Stimulated activated CD4-positive, alpha-beta T cell treated with anti-CD3 and anti-CD28 coated beads, Interleukin-2, amount 100 ng/mL, for 4 hours (primary cell): ENCODE measurements at places on chromosomes 2 and 18.

- DNase-seq: no peak
Observed at GRCh38 chr2:72003796-72004195, 143.9 kb downstream of the CYP26B1 start.

- no peak for DNase-seq
Observed at GRCh38 chr2:226772389-226773179, 27.0 kb downstream of the IRS1 start.

- no peak for DNase-seq
Observed at GRCh38 chr2:25374411-25374810, 32.7 kb upstream of the DNMT3A start.

DNA sequence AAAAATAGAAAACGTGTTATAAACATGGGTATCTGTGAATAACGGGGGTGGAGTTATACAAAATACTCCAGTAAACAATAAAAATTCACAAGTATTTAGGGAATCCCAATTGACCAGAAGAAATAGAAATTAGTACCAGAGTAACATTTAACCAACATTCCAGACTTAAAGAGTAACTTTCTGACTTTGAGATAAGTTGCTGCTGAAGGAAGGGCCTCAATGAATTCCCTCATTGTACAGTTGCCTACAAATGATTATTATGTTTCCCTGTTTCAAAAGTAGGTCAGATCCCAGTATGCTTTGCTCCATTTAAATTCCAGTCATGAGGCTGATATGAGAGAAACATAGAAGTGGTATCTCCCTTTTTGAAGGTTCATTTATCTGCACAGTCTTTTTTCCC is 88.3 kb upstream of the KCNH7 start:
- no peak for DNase-seq

DNA sequence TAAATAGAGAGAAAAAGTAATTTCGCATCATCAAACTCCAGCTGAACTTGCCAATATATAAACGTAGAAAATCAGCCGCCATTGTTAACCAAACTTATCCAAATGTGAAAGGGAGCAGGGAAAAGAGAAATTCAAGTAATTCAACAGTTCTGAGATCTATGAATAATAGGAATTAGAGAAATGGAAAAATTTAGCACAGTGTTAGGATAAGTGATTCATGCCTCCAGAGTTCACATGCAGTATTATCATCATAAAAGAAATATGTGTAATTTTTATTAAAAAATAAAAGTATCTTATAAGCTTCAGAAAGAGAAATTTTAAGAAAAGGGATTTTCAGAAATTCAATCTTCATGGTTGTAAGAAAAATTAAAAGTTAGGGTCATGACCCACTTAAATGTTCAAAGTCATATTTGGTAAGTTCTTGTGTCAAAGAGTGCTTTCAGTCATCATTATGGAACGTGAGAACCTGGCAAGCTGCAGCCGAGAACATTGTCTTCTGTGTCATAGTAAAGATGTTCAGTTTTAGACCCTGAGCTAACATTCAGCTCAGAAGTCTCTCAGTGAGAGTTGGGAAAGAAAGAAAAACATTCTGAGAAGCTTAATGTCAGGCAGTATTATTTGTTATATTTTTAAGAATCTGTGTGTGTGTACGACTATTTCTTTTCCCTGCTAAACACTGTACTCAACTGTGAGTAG is 414.3 kb upstream of the RGPD4 start:
- DNase-seq: no peak

GRCh38 chr18:58348517-58348916 is 280.4 kb downstream of the ALPK2 start:
- DNase-seq: no peak

DNA sequence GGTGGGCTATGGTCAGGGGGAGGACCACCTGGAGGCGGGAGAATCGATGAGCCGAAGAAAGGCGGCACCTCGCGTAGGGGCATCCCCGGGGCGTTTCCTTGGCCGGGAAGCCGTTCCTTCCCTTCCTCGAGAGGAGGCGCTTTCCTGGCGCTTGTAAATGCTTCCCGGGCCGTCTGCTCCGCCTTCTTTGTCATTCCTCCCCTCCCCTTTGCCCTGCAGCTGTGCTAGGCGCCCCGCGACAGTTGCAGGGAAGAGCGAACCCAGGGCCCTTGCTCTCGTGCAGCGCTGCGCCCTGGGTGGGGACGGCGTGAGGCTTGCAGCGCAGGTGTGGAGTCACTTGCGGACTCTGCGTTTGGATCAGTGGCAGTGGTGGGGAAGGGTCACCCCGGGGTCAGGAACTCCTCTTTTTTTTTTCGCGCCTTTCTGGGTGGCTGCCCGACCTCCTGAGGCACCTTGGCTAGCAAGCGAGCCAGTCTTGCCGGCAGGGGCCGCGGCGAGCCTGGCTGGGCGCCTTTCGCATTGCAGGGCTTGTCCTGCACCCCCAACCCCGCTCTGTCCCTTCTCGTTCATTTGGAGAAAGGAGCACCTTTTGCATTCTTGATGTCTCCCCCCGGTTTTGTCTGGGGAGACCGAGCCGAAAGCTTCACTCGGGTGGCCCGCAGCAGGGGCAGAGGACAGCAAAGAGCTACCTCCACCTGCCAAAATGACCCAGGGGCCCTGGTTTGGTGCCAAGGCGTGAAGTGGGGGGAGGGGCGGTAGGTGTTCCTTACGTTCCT is 858 bp downstream of the KCNS3 start:
- no peak for DNase-seq

GRCh38 chr2:8024506-8024905 is 657.4 kb upstream of the ID2 start:
- DNase-seq: no peak

DNA sequence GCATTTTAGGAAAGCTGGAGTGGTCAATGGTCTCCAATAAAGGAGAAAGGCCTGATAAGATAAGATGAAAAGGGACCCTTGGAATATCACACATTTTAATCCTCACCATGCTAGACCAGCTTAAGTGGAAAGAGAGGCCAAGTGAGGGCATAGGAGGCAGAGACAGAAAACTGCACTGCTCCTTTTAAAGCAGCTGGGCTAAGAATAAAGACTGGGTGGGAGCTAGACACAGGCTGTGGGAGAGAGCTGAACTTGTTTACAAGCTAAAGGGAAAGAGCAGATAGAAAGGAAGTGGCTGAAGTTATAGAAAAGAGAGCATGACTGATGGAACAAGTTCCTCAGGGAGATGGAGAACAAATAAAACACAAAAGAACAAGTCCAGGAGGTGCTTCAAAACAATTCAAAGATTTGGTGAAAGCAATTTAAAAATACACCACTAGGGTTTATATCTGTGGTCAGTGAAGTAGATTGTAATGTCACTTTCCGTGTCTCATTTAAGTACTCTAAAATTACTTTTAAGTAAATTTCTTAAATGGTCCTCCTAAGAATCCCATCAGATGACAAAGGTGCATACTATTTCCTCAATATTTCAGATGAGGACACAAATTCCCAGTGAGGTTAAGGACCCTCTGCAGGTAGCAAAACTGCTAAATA is 7.5 kb downstream of the COL5A2 start:
- no peak for DNase-seq

DNA sequence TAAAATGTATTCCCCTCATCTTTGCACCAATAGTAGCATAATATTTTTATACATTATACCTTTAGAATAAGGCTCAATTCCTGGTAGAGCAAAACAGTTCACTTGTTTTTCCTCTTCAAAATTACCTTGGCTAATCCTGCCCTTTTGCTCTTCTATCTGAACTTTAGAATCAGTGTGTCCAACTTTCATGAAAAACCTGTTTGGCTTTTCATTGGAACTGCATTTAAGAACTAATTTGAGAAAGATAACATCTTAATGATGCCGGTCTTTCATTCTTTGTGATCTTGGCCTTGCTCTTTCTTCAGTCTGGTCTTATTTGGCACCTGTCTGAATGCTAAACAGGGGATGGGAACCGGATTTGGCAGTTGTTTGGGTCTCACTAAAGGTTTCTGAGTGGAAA is 112.9 kb upstream of the CD302 start:
- no peak for DNase-seq

DNA sequence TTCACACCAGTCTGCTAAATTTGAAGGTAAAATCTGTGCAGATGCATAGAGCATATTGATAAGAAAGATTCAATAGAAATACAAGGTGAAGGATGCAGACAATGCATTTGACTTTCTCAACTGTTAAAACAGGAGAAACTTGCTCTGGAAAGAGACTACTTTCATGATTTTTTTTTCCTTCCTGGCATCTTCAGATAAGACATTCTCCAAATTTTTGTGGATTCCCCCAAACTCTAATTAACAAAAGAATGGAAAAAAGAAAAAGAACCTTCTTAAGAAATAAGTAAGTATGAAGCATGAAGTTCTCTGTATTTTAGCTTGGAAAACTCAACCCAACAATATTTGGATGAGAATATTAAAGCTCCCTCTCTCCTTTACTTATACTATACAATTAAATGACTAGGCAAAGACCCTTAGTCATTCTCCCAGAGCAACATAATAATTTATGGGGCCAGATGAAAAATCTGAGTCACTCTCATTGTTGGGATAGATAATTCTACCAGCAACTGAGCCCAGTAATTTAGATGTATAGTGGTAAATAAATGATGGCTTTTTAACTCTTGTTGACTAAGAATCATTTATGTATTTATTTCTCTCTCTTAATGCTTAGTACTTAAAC is 298.7 kb upstream of the COL3A1 start:
- DNase-seq: no peak

DNA sequence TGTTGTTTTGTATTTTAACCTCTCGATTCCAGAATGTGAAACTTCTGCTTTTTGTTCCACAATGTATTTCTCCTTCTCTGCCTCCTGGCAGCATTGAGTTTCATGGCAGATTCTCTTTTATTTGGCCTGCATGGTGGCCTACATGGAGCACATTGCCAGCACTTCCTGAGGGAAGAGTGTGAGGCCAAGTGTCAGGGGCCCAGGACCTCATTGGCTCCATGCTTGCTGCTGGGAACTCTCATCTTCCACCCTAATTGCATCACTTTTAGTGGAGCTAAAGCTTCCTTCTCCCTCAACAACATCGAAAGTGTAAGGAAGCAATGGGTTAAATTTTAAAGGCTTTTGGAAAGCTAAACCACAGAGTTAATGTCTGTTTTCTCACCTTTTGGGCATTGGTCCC is 9.5 kb downstream of the TRIB2 start:
- no peak for DNase-seq

DNA sequence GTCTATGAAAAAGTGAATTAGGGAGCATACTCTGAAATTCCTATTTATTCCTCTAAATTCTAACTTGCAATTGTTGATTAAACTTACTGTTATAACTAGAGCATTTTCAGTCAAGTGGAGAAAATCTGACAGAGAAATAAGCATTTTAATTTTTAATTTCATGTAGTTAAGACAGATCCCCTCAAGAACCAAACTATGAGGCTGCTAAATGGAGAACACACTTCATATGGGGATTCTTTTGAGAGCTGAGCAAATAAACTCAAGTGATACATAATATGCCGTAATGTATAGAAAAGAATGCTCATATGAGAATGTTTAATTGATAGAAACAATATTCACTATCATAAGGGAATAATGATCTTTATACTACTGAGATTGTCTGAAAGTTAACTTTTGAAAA is 340.8 kb downstream of the ERBB4 start:
- no peak for DNase-seq

GRCh38 chr2:109184368-109184767 is 55.4 kb downstream of the SH3RF3 start:
- DNase-seq: no peak

DNA sequence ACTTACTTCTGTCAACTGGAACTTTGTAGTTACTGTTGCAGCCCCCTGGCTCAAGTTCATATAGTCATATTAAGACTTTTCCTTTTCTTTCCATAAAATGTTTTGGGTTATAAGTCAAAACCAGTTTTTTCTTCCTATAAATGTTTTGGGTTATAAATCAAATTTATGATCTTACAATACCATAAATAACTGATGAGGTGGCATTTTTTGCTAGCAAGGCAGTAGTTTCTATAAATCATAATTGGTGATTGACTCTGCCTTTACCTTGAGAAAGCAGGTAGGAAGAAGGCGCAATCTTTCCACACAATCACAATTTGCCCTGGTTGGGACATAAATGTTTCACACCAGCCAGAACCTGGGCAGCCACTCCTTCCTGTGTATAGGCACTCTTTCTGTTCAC is 5.1 kb upstream of the DYTN start:
- DNase-seq: no peak

DNA sequence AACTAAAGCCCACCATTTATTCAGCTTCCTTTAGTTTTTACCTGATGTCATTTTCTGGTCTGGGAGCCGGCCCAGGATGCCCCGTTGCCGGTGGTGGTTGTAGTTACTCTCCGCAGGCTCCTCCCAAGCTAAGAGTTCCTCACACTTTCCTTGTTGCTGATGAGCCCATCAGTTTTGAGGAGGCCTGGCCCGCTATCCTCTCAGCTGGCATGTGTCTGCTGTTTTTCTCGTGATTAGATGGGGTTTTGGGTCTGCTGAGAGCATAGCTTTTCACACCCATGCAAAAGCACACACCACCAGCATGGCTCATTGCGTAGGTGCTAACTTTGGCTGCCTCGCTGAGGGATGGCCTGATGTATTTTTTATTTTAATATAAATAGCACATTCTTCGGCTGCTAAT is 72.1 kb downstream of the PSMG2 start:
- DNase-seq: no peak

- DNase-seq: no peak
Observed at GRCh38 chr18:21191596-21192307, 50.3 kb upstream of the GREB1L start.

GRCh38 chr2:45312275-45312674 is 298.8 kb downstream of the SRBD1 start:
- no peak for DNase-seq

DNA sequence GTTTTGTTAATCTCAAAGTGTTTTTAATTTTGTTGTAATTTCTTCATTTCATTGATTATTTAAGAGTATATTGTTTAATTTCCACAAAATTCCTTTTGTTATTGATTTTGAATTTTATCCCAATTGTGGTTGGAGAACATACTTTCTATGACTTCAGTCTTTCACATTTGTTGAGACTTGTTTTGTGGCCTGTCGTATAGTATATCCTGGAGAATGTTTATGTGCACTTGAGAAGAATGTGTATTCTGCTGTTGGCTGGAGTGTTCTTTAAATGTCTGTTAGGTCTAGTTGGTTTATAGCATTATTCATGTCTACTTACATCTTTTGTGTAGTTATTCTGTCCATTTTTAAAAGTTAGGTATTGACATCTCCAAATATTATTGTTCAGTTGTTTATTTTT is 120.3 kb downstream of the TTC27 start:
- DNase-seq: no peak
